ENCODE measurements at places on chromosomes 16 and 17.
A peak's percentile ranks its signal among the peaks of the same experiment; 100 is the strongest.

DNA sequence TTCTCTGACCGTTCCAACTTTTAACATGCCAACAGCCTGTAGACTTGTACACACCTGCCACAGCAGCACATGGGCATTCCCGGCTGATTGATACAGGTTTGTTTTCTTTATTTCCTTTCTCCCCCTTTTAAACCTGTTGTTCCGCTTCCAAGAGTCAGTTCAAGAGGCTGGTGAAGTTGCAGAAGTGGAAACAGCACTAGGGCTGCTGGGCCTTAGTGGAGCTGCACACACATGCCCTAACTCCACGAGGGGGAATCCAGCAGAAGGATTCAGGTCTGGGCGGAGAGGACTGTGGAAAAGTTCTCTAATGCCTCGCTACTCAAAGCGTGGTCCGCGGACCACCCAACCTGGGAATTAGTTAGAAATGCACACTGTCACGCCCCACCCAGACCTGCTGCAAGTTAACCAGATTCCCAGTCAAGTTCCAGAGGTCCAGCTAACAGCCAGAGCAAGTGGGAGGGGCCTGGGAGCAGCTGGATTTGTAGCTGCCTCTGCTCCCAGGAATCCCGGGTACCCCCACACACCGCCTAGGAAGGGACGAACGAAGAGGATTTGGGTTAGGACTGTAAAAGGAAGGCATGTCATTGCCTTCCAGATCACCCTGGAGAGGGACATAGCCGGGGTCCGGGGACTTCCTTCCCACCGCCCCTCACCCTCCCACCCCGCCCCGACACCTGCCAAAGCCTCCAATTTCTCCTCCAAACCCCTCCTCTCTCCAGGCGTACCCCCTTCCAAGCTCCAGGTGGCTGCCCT, 542 bp downstream of the SLC39A11 start:
- peak; percentile 82 for DNase-seq

DNA sequence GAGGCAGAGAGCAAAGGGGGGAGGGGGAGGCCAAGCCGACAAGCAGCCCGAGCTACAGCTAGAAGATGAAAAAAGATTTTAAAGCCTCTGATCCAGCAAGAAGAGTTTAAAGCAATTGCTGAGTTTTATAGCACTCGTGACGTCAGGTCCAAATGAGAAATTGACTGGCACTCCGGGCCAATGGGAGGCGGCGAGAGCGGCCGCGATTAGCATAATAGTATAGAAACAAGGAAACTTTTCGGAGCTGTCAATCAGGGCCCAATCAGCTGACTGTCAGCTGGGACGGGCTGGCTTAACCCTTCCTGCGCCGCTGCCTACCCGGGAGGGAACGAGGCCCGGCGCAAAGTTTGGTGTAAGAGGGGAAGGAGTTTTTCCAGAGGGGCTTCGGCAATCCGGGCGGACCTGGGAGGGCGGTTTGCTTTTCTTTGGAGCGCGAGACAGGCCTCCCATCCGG, at the start of gene MAF:
MAF (minus strand) TSS at position 100 of the 454 bp plus-strand sequence. CDS start 835 bp downstream, outside the sequence.
- DNase-seq: peak; percentile 94

GRCh38 chr17:69103557-69104233, 38.0 kb downstream of the ABCA6 start:
- DNase-seq: no peak

- no peak for DNase-seq
Observed at GRCh38 chr17:74843352-74843627, 16.4 kb downstream of the GRIN2C start.

DNA sequence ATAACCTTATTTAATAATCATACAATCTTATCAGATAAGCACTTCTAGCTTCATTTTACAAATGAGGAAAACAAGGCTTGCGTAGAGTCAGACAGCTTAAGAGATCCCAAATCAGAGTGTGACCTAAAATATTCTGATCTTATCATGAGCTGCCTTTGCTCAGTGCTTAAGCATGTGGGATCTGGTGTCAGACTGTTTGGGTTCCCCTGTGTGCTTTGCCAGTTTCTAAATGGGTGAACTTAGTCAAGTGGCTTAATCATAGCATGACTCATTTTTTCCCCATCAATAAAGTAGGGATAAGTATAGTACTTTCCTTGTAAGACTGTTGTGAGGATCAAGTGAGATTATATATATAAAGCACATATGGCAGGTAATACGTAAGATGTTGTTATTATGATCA, 612.6 kb upstream of the C16orf82 start:
- DNase-seq: no peak

DNA sequence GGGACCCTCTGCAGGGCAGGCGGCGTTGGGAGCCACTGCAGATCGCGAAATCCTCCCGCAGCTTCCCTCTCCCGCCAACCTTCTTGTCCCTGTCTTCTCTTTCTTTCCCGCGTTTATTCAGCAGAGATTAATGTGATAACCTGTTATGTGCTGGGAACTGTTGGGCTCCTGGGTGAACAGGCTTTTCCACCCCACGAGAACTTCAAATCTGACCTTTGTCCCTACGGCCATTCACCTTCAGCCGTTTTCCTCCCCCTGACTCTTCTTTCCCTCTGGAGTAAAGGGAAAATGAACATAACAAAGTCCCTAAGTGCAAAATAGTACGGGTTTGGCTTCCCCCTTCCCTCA, 15.2 kb upstream of the KPNA2 start:
- peak; percentile 75 for DNase-seq

DNA sequence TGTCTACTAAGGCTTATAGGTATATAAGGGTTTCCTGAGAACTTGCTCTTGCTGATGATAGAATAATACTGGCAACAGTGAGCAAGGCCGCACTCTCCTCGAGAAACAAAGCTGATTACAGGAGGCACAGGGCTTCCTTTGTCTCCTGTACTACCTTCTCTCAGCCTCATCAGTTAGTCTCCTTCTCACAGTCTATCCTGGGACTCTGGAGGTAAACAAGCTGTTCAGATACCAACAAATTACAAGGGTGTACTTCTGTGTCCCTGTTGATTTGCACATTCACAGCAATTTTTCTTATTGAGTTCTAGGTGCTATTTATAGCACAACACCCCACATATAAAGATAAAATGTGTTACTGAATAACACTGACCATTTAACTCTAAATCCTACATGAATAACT, 98.7 kb downstream of the TRIM37 start:
- DNase-seq: no peak

GRCh38 chr17:77420095-77420803, 279.5 kb downstream of the SEC14L1 start:
- DNase-seq: no peak

GRCh38 chr17:13134076-13134475, 116.2 kb upstream of the ELAC2 start:
- no peak for DNase-seq

- no peak for DNase-seq
Observed at GRCh38 chr17:55710829-55711496, 11.7 kb downstream of the TMEM100 start.

GRCh38 chr17:45895969-45896785, 1.8 kb downstream of the MAPT start:
- DNase-seq: no peak

DNA sequence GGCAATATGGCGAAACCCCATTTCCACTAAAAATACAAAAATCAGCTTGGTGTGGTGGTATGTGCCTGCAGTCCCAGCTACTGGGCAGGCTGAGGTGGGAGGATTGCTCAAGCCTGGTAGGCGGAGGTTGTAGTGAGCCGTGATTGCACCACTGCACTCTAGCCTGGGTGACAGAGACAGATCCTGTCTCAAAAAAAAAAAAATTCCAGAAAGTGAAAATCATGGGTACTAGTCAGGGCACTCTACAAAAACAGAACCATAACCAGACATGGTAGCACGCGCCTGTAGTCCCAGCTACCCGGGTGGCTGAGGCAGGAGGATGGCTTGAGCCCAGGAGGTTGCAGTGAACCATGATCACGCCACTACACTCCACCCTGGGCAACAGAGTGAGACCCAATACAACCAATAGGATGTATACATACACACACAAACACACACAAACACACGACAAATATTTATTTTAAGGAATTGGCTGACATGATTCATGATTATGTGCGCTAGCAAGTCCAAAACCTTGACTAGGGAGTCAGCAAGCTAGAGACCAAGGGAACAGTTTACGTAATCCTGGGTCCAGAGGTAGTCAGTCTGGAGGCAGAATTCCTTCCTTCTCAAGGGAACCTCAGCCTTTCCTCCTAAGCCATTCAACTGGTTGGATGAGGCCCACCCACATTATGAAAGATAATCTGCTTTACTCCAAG, 11.6 kb upstream of the GP1BA start:
- no peak for DNase-seq
